Naive thymus-derived CD4-positive, alpha-beta T cell (primary cell): ENCODE measurements at places on chromosomes 2 and 18.

DNA sequence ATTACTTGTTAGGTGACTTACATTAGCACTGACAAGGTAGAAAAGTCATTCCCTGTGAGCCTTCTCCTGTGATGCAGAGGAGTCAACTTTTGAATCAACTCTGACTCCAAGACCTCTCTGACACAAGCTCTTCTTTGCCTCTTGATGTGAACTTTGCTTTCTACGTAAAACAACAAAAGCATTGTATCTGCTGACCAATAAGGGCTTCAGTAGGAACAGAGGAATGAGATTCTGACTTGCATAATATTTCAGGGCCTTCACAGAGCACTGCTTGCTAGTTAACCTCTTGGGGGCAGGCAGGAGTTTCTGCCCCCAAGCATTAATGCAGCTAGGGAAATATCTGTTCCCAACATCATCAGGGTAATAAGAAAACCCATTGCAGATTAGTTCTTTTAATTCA lies 791.5 kb downstream of the BCL11A start:
- no peak for DNase-seq

- no peak for DNase-seq
Observed at GRCh38 chr2:172639823-172640222, 83.9 kb downstream of the PDK1 start.

DNA sequence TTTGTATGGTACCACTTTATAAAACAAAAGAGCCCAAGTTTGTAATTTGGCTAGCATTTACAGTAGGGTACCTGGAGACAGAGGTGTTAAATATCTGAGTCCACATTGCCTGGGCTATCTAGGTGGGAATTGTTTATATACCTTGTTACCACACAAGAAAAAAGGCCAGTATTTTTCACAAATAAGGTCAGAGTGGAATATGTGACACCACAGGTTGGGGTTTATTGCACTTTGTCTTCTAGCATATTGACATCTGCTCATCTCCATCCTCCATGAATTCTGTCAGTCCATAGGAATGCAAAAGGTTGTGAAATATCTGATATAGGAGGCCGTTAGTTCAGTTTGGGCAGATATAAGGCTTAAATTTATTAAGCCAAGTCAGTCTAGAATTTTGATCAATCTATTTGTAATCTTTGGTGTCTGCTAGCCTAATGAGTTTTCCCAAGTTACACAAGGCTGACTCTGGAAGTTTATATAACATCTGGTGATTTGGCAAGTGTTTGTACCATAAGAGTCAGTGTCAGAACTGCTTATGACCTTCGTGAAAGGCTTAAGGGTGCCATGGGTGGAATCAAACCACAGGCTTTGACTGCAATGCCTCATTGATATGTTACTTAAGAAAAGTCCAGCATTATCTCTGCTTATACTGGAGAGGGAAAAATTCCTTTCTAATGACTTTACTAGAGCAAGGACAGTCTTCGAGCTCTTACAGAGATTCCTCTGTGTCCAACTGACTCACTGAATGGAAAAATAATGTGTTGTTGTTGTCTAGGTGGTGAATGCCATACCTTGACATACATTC lies 11.3 kb upstream of the DPP4 start:
- DNase-seq = no peak

DNA sequence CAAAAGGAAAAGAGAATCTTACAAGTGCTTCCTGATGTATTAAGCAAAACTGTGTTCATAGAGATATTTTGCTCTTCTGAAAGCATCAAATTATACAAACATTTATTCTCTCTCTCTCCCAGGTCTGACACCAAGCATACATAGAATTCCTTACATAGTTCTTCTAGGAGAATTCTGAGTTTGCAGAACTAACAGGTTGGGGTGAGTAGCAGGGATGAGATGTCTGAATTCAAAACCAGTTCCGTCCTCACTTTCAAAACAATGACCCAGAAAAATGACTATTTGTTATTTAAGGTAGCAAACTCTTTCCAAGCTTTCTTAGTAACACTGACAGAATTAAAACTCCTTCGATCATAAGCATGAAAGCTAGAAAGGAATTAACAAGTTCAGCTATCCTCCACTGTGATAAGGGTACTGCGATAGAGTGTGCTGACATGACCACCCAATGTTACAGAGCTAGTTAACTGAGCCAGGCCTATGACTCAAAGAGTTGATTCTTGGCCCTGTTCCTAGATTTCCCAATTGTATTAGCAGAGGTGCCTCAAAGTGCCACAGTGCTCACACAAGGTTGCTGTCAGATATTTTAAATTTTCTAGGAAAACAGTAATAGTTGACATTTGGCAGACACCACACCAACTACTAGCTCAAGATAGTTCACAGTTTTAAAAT lies 85.8 kb upstream of the SETBP1 start:
- DNase-seq = no peak

GRCh38 chr2:200354833-200355751 lies 48.6 kb downstream of the SPATS2L start:
- DNase-seq = no peak

DNA sequence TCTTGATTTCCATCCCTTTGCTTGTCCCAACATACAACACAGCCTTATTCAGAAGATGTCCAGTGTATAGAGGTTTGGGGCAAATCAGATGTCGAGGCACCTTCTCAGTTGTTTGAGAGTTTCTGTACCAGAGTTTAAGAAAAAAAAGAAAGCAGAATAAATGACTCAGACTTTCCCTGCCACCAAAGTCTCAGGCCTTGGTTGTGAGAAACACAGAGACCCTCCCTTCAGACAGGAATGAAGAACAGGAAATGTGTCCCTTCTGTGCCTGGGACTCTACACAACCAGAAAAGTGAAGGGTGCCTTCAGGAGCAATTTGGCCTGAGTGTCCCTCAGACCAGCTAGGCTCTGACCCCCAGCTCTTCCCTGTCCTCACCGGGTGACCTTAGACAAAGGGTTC lies 37.3 kb upstream of the REL start:
- DNase-seq = no peak

GRCh38 chr2:41716497-41716896 lies 331.3 kb upstream of the PKDCC start:
- DNase-seq = no peak

- DNase-seq = no peak
Observed at GRCh38 chr2:74499267-74499939, at the start of gene LBX2. Gene LBX2, minus strand, starts transcription at chr2:74499603. Its CDS starts 66 bp downstream, at chr2:74499537.

- no peak for DNase-seq
Observed at GRCh38 chr18:70197844-70198243, 7.6 kb downstream of the RTTN start.

DNA sequence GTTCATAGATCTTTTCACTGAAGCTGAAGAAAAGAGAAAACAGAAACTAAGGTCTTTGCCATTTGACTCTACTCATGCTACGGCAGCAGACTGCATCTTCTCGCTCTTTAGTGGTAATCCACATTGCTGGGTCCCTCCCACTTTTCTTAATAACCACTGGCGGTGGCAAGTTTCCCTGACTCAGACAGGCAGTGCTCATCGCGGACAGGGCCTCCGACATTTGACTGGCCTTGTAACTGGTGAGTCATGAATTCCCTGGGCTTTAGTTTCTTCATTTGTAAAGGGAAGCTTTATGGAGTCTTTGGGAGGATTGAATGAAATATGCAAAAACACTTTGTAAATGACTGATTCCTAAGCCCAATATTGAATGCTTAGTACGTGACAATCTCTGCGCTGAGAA lies 238.2 kb upstream of the RBBP8 start:
- no peak for DNase-seq

GRCh38 chr18:76489081-76489480 lies 6.0 kb downstream of the ZNF516 start:
- DNase-seq = no peak

GRCh38 chr2:62785810-62786597 lies 80.5 kb downstream of the EHBP1 start:
- no peak for DNase-seq
